Ovary (tissue), 10 donors: ENCODE measurements at places on chromosomes 7 and 10. TPM values are rescaled to one million over a fixed set of nuclear protein-coding genes. Genes with fewer than 3 reads are reported as not detected.

Gene TSPAN15
- total RNA-seq = 10.2 TPM

Gene OR2A42
- not detected for total RNA-seq

DNA sequence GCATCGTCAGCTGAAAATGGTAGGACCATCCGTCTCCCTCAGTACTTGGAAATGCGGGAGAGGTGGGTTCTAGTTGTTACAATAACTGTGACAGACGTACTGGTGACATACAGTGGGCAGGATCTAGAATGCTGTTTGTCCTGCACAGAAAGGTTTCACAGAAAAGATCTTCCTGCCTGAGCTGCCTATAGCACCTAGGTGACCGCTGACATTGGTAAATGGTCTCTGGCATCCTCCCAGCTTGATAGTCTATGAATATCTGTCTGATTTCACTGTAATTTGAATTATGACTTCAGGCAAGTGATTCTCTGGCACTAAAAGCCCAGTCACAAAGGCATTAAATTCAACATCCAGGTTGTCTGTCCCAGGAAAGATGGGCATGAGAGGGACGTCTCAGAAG is 38.2 kb upstream of the CCDC3 start:
- no peak for DNase-seq

Gene PNLIPRP2
- total RNA-seq = 0.15 TPM

- no peak for DNase-seq
Measured at GRCh38 chr10:130459851-130460490, 323.8 kb downstream of the GLRX3 start.

DNA sequence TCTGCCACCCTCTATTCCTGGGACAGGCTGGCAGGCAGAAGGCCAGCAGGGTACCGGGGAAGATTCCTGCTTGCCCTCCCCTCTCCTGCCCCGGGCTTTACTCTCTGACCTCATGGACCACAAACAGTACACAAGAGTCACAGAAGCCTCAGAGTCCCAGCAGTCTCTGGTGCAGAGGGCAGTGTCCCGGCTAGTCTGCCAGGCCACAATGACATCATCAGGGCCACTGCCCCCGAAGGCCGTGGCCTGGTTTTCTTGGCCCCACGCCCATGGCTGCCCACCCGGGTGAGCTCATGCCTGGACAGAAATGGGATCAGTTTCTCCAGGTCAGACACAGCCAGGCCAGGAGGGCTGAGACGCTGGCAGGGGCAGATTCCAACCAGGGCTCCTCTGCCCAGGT is 91.9 kb downstream of the MYL10 start:
- no peak for DNase-seq

DNA sequence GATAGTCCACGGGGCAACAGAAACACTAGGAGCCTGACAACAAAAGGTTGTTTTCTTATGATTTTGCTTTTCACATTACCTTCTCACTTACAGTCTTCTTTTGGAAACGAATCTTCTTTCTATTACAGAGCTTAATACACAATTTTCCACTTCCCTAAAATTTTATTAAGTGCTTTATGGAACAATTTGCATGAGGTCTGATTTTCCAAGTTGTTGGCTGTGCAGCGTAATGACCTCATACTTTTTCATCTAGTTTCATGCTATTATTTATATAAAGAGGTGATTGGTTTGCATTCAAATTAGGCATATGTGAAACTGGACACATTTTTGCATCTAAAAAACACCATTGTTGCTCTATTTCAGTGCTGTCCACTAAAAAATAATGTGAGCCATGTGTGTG is 76.7 kb downstream of the CFAP58 start:
- DNase-seq = no peak

DNA sequence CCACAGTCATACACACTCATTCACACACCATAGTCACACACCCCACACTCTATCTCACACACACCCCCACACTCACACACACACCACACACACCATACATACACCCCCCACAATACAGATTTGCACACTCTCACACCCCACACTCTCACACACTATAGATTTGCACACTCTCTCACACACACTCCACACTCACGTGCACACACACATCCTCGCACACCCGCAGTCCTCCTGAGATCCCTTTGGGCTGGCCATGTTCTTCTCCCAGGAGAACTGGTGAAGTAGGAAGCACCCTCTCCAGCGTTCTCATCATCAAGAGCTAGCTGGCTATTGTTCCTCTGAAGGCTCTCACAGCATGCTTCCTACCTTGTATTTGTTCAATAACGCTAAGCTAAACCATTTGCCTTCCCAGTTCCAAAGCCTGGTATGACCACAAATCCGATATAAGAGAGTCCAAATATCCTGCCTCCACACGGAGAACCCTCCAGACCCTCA is 86.2 kb downstream of the HECW1 start:
- no peak for DNase-seq

Gene RADIL
- total RNA-seq = 3.2 TPM

DNA sequence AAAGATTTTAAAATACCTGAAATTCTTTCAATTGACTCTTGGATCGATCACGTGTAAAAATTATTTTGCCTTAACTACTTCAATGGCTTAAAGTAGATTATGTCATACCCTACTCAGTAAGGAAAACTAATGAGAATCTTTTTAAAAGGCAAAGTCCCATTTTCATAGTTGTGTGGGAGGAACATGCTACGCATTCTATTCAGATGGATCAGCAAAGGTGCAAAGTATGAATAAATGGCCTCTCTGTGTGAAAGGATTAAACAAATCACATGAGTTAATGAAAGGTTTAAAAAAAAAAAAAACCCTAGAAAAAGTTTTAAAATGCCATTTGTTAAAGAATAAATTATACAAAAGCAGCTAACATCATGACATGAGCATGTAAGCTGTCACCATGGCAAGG is 77.1 kb downstream of the ENO4 start:
- no peak for DNase-seq

GRCh38 chr7:131769241-131769640 is 212.8 kb upstream of the PODXL start:
- DNase-seq = no peak

GRCh38 chr7:39091145-39091544 is 113.4 kb downstream of the POU6F2 start:
- DNase-seq = no peak

Gene PCBD1
- total RNA-seq = 86.6 TPM

GRCh38 chr10:101618871-101619270 is 30.8 kb downstream of the DPCD start:
- no peak for DNase-seq

GRCh38 chr7:152341914-152342236 is 93.9 kb downstream of the KMT2C start:
- no peak for DNase-seq

- DNase-seq = no peak
Measured at GRCh38 chr7:36621396-36621795, 102.9 kb downstream of the AOAH start.

DNA sequence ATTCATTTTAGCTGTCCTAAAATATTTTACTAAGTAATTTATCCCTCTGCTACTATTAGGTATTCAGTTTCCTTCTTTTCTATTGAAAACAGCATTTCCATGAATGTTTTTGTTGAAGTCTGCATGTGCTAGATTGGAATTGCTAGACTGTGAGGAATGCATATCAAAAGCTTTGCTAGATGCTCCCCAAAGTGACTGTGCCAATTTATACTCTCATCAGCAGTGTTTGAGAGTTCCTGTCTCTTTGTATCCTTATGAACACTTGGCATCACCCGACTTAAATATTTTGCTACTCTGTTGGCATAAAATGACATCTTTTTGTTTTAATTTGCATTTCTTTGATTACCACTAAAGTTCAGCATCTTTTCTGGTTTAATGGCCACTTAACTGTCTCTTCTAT is 45.0 kb upstream of the PRR15 start:
- no peak for DNase-seq

Gene CCDC126
- 11.4 TPM for total RNA-seq

Gene CLCN1
- total RNA-seq = not detected

Gene ZNF804B
- 0.28 TPM for total RNA-seq

DNA sequence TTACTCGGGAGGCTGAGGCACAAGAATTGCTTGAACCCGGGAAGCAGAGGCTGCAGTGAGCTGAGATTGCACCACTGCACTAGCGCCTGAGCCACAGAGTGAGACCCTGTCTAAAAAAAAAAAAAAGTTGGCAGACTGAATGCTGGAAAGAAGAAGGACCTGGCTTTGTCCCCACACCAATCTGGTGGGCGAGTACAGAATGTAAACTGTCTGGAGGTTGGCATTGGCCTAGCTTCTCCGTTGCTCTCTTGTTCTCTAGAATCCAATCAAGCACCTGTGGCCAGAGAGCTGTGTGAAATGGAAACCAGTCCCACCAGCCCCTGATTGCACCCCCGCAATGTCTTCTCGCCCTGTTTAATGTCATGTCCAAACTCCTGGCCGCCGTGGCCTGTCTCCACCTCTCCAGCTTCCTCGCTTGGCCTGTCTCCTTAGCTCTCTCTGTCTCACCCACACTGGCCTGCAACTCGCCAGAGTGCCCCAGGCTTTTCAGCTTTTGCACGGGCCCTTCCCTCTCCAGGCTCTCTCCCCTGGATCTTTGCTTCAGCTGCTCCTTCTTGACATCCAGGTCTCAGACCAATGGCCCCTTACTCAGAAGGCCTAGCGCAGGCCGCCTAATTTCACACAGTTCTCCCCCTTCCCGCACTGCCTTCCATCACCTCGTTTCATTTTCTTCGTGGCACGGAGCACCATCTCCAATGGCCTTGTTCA is 670 bp upstream of the AGK start:
- DNase-seq = peak; percentile 25

GRCh38 chr7:58316-58715 is 134.1 kb upstream of the FAM20C start:
- DNase-seq = peak; percentile 1

Gene CDC14C
- not detected for total RNA-seq

- no peak for DNase-seq
Measured at GRCh38 chr10:79103585-79103984, 34.8 kb downstream of the ZMIZ1 start.

- no peak for DNase-seq
Measured at GRCh38 chr10:35875016-35875676, 233.1 kb upstream of the FZD8 start.

Gene CDHR3
- total RNA-seq = 15.2 TPM

DNA sequence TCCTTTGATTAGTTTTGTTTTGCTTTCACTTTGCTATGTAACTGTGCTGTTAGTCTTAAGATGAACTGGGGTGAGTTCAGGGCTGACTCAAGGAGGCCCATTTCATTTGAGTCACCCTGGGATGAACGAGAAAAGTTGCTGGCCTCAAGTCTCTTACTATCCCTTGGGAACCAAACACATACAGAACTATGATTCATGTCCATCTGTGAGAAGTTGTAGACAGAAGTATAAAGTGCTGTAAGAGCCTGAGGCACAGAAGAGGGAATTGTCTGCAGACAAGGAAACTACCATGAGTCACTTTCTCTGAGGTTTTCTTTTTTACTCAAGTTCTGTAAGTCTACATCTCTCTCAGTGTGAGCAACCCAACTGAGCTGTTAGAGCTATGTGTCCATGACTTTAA is 179.8 kb upstream of the CSTF2T start:
- no peak for DNase-seq

Gene TAS2R3
- total RNA-seq = 4.9 TPM

Gene RBP3
- not detected for total RNA-seq

DNA sequence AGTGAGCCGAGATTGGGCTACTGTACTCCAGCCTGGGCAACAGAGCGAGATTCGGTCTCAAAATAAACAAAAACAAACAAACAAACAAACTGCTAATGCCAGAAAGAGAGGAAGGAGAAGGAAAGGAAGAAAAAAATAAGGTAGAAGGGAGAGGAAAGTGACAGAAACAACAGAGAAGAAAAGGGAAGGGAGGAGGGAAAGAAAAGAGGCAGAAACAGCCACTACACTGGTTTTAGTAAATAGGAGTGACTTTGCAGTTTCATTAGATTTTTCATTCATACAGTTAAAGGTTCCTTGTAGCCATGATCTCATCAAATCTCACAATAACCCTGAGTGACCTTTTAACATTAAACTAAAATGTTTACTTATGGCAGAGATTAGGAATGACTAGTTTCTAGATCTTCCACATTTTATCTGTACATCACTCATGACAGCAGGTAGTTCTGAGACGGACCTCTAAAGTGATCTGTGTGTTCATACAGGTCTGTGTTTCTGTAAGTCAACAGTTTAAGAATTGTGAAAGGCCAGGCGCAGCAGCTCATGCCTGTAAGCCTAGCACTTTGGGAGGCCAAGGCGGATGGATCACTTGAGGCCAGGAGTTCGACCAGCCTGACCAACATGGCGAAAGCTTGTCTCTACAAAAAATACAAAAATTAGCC is 191.3 kb upstream of the KLF14 start:
- DNase-seq = no peak
